Stimulated activated CD8-positive, alpha-beta memory T cell treated with anti-CD3 and anti-CD28 coated beads, Interleukin-7, amount 100 ng/mL, for 24 hours (primary cell): ENCODE measurements at places on chromosomes 5 and 9.

- DNase-seq, result no peak
These were observed 2185.8 kb upstream of the ACO1 start for GRCh38 chr9:30198463-30199309.

GRCh38 chr9:4138180-4138579 lies 161.7 kb downstream of the GLIS3 start:
- DNase-seq, result no peak

DNA sequence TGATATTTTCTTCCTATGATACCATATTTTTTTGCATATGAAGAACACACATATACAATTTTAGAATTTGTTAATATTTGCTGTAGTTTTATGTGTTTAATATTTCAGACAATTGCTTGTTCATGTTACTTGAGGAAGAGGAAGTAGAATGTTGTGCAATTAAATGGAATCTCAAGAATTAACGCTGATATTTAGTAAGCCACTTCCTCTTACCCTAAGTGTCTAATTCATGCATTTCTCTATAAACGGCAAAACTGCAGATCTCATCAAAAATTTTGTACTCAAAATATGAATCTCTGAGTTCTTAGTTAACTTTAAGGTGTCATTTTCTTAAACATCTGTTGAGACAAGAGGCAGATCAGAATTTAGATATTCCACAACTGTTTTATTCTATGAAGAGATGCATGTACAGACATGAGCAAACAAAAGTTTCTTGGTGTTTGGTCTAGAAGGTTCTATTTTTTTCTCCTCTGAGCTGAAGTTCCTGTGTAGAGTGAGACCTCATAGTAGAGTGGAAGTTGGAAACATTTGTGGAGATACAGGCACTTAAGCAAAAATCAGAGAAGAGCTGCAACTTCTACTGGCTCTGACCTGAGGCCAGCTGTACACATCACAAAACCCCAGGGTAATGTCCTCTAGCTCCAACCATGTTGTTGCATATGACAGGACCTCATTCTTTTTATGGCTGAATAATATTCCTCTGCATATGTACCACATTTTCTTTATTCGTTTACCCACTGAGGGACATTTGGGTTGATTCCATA lies 16.6 kb upstream of the TGFBI start:
- no peak for DNase-seq

DNA sequence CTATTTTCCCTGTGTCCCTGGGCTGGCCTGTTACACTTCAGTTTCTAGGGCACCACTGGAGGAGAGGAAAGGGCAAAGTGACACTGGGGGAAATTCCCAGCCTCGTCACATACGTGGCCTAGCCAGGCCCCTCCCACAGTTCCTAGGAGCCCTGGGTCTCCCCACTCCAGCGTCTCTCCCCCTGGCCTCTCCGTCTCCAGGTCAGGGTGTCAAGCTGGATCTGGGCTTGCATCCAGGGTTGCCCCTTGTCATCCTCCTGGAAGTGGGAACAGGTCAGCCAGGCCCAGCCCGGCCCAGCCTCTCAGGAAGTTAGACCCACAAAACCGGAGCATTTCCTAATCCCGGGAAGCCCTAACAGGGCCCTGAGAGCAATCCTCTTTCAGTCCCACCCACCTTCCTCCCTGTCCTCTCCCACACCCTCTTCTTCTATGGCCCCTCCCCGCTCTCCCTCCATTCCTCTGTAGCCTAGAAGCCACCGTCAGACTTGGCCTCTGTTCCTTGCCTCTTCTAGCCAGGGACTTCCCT lies 4.7 kb upstream of the TNIP1 start:
- DNase-seq, result no peak

DNA sequence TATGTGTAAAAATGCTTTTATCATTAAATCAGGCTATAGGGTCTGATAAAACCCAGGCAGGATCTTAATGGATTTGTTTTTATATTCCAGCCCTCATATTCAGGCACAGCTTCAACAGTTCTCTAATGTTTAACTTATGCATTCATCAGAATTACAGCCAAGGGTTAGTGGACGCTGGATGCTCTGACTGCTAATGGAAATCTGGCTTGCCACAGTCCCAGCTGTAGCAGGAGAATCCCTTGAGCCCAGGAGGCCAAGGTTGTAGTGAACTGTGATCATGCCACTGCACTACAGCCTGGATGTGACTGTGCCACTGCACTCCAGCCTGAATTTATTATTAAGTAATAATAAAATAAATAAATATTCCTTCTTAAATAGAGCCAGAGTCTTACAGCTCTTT lies 98.0 kb downstream of the SLC25A46 start:
- no peak for DNase-seq

DNA sequence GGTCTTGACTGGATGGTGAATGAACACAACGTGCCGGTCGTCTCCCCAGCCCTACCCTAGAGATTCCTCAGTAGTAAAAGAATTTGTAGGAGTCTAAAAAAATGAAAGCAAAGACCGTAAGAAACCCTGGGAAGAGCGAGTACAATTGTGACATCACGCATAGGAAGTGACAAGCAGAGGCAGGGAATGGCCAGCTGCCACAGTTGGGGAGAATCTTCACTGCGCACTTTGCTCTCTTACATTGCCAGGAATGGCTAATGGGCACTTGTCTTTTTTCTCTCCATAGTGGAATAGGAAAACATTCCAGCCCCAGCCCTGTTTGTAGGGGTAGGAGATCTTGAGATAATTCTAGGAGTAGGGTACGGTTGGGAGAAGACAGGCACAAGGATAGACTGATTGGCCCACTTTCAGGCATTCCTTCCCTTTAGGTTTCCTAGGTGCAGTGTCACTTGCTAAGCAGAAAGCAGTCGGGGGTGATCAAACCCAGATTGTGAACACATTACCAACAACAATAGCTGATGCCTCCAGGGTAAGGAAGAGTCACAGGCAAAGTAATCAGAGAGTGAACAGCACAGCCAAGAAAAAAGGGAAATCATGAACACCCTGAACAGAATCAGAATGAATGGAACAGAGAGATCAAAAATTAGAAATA lies 302.7 kb downstream of the MAN2A1 start:
- DNase-seq, result no peak

DNA sequence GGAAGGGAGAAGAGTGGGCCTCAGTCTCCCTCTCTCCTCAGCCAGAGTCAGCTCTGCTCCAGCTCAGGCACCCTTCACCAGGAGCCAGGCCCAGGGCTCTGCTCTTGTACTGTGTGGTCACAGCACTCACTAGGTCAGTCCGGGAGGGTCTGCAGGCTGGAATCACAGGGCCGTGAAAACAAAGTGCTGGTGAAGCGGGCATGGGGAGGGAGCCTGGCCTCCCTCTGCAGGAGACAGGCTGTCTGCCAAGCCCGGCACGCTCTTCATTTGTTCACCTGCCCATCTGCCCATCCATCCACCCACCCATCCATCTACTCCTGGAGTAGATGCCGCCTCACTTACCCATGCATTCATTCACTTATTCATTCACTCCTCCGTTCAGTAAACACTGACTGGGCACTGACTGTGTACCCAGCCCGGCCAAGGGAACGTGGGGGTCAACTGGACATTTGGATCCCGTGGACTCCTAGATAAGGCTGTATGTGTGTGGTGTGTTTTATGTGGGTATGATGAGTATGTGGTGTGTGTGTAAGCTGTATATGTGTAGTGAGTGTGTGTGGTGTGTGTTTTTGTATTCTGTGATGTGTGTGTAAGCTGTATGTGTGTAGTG lies 3.6 kb downstream of the SPAAR start:
- no peak for DNase-seq
